ENCODE measurements at places on chromosomes 12 and 14.

DNA sequence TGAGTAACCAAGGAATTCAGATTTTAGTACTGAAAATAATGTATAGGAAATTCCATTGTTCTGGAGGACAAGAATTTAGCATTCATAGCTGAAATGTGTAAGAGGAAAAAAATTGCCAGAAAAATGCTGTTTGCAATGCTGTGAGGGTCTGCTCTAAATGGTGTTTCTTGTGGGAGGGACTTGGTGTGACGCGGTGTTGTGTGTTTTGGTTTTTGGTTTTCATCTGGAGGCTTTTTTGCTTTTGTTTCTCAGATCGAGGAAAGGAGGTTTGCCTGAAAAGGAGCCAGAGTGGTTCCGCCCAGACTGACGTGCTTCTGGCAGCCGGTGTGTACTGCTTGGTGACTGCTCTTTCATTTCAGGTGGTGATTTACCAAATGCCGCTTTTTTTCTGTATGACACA is 211.8 kb upstream of the HMGA2 start:
- no peak for DNase-seq

- DNase-seq, result no peak
These were observed 6.0 kb downstream of the TMEM260 start for GRCh38 chr14:56585461-56586084.

DNA sequence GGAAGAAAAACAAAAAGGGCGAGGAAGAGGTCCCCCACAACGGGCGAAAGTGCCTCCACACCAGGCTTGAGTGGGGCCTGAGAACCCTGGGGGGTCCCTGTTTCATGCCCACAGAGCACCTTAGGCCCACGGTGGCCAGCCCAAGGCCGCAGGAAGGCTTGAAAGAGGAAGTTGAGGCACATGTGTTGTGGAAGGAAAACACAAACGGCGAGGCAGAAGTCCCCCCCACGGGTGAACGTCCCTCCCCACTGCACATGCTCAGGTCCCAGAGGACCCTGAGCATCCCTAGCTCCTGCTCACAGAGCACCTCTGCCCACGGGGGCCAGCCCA is 371.5 kb downstream of the ALG10 start:
- DNase-seq, result no peak

DNA sequence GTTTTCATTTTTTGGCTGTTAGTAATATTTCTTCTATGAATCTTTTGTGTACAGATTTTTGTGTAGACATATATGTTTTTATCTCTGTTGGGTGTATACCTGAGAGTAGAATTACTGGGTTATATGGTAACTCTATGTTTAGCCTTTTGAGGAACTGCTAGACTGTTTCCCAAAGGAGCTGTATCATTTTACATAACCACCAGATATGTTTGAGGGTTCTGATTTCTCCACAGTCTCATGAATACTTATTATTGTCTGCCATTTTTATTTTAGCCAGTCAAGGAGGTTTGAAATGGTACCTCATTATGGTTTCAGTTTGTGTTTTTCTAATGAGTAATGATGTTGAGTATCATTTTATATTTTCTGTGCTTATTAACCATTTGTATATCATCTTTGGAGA is 1.9 kb downstream of the PCNX4 start:
- no peak for DNase-seq

- DNase-seq, result no peak
These were observed 27.1 kb downstream of the KCTD10 start for GRCh38 chr12:109449845-109450532.

Data from progenitor cell of endocrine pancreas (in vitro differentiated cells).